PC-9 (cell line): ENCODE measurements at places on chromosomes 3 and 15. TPM values are rescaled to one million over a fixed set of nuclear protein-coding genes. Genes with fewer than 3 reads are reported as not detected.
A peak's percentile ranks its signal among the peaks of the same experiment; 100 is the strongest.

GRCh38 chr15:96333131-96334016 is 2.9 kb downstream of the NR2F2 start:
- H3K4me3 ChIP-seq: peak overlapping the region; percentile 90
- peak overlapping the region; percentile 55 for H3K27ac ChIP-seq
- DNase-seq: no peak
- no peaks in the 10 kb centered on the region for H3K27me3 ChIP-seq
- H3K4me1 ChIP-seq: peaks cover 59% of the 10 kb centered on the region
- H3K36me3 ChIP-seq: peaks cover 37% of the 10 kb centered on the region

GRCh38 chr3:62872318-62872717 is 2.9 kb downstream of the CADPS start:
- H3K27ac ChIP-seq: no peak overlapping the region
- DNase-seq: no peak

The UROC1 gene
- not detected in 2 replicates for total RNA-seq

DNA sequence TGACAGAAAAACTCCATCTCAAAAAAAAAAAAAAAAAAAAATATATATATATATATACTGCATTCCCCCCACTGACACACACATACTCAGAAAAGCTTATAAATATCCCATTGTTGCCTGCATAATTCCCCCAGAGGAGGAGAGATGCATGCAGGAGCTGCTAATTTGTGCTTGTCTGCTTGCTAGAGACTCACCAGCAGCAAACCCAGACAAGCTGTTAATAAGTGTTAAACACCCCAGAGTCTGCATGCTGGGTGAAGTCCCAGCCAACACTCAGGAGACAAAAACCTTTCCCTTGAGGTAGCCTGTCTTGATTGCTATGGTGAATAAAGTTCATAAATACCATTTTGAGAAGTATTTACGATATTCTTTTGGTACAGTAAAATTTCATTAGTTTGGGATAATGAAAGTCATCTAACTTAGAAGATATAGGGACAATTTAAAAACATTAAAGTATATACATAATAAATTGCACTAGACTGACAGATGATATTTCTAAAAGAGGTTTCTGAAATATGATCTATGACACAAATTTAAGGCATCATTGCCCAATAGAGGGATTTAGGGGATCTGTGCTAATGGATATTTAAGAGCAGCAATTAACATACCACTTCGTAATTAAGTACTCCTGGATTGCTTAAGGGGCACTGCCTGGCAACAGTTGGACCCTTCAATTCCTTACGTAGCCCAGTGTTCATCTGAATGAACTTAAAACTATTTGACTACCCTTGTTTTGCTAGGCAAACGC is 400.0 kb upstream of the C2CD4B start:
- H3K27me3 ChIP-seq: no peaks in the 10 kb centered on the region
- H3K27ac ChIP-seq: no peak overlapping the region
- H3K4me3 ChIP-seq: no peak overlapping the region
- H3K36me3 ChIP-seq: no peaks in the 10 kb centered on the region
- DNase-seq: no peak

The ITIH3 gene
- not detected in 2 replicates for total RNA-seq

- no peaks in the 10 kb centered on the region; the same call in 1 of the 2 replicates for H3K4me1 ChIP-seq
- no peak overlapping the region for H3K27ac ChIP-seq
- no peak for DNase-seq
These were observed 871.8 kb upstream of the NR2F2 start for GRCh38 chr15:95458721-95459120.

DNA sequence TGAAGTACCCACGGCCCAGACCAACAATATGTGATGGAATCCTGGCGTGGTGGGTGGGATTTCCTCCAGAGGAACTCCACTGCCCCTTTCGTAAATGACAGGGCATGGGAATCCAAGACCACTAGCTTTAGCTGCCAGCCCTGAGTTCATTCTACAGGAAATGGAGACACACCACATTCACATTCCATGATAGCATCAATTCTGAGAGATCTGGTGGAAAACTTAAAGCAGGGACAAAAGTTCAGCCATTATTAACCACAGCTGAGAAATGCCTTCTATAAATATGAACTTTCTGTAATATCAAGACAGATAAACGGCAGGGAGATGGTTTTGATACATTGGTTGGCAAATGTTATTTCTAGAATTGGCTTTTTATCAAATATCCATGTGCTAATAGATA is 98.2 kb downstream of the FBN1 start:
- no peaks in the 10 kb centered on the region for H3K27me3 ChIP-seq
- no peaks in the 10 kb centered on the region for H3K36me3 ChIP-seq

DNA sequence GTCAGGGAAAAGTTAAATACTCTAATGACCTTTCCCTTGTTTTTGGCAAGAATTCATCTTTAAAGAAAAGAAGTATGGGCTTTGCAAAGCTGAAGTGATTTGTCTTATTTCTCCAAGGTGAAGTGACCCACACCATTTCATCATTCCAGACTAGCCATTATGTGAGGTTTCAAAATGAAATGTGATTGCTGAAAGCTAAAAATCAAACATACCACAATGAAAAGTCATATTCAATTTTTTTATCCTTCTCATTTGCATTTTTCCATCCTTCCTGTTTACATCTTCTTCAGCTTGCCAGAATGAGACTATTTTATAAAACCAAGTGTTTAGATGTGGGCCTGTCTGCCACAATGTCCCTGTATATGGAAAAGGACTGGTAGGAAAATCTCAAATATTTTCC is 142.3 kb upstream of the STRIT1 start:
- no peaks in the 10 kb centered on the region for H3K27me3 ChIP-seq
- no peak overlapping the region for H3K27ac ChIP-seq

DNA sequence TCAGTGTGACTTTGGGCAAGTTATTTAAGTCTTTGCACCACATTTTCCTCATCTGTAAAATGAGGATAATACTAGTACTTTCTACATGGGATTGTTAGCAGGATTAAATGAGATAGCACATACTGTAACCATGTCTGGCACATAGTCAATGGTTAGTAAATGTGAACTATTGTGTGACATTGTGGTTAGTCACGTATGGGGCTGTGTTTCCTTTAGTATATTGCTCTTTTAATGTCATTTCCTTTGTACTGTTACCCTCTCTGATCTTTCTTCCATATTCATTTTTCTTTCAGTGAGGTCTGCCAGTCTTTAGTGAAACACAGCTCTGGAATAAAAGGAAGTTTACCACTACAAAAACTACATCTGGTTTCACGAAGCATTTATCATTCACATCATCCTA is 21.4 kb downstream of the OPA1 start:
- H3K4me3 ChIP-seq: no peak overlapping the region
- H3K27ac ChIP-seq: no peak overlapping the region
- H3K27me3 ChIP-seq: no peaks in the 10 kb centered on the region

GRCh38 chr15:68982976-68983563 is 31.4 kb upstream of the NOX5 start:
- no peaks in the 10 kb centered on the region for H3K4me1 ChIP-seq
- no peak overlapping the region for H3K4me3 ChIP-seq
- H3K27ac ChIP-seq: no peak overlapping the region
- no peaks in the 10 kb centered on the region for H3K27me3 ChIP-seq
- DNase-seq: no peak

The PAK6 gene
- 10.7 and 11.7 TPM in 2 replicates for total RNA-seq

- peak overlapping the region; percentile 47 for H3K27ac ChIP-seq
- H3K4me3 ChIP-seq: no peak overlapping the region
- H3K27me3 ChIP-seq: no peaks in the 10 kb centered on the region
- H3K36me3 ChIP-seq: no peaks in the 10 kb centered on the region
- DNase-seq: peak; percentile 71
- peaks cover 23% of the 10 kb centered on the region for H3K4me1 ChIP-seq
These were observed 9.2 kb upstream of the GATM start for GRCh38 chr15:45387380-45388007.

GRCh38 chr3:125191730-125192129 is 20.8 kb downstream of the SLC12A8 start:
- no peaks in the 10 kb centered on the region for H3K27me3 ChIP-seq
- no peaks in the 10 kb centered on the region for H3K4me1 ChIP-seq
- H3K4me3 ChIP-seq: no peak overlapping the region
- H3K36me3 ChIP-seq: peaks cover 25% of the 10 kb centered on the region; the same call in 1 of the 2 replicates
- no peak for DNase-seq
- no peak overlapping the region for H3K27ac ChIP-seq

- no peaks in the 10 kb centered on the region for H3K36me3 ChIP-seq
- H3K27me3 ChIP-seq: no peaks in the 10 kb centered on the region
- no peak overlapping the region for H3K27ac ChIP-seq
- H3K4me1 ChIP-seq: no peaks in the 10 kb centered on the region
- DNase-seq: no peak
These were observed 185.8 kb upstream of the CFAP20DC start for GRCh38 chr3:59235634-59236012.

- H3K27me3 ChIP-seq: no peaks in the 10 kb centered on the region
- H3K4me1 ChIP-seq: no peaks in the 10 kb centered on the region
- no peak overlapping the region for H3K4me3 ChIP-seq
- H3K36me3 ChIP-seq: no peaks in the 10 kb centered on the region
- H3K27ac ChIP-seq: no peak overlapping the region
- no peak for DNase-seq
These were observed 8.5 kb upstream of the UBXN7 start for GRCh38 chr3:196440696-196441095.

DNA sequence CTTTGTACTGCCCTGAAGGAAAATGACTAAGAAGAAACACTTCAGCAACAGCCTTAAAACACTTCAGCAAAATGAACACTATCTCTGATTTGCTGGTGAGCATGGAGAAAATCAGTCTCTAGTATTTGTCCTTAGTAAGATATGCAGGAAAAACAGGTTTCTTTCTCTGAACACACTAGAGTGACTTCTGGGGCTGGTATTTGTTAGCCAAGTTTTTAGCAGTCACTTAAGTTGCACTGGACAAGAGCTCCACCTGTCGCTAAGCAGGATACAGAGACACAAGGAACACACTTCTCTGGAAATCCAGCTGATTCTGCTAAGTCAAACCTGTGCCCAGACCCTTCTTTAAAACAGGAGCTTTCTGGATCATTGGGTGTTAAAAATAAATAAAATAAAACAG is 65.3 kb downstream of the CHAC1 start:
- peaks cover 13% of the 10 kb centered on the region for H3K4me1 ChIP-seq
- peaks cover 3% of the 10 kb centered on the region for H3K36me3 ChIP-seq
- H3K27ac ChIP-seq: peak overlapping the region; percentile 54
- peak; percentile 42 for DNase-seq
- no peaks in the 10 kb centered on the region for H3K27me3 ChIP-seq

The CPNE9 gene
- not detected in 2 replicates for total RNA-seq

DNA sequence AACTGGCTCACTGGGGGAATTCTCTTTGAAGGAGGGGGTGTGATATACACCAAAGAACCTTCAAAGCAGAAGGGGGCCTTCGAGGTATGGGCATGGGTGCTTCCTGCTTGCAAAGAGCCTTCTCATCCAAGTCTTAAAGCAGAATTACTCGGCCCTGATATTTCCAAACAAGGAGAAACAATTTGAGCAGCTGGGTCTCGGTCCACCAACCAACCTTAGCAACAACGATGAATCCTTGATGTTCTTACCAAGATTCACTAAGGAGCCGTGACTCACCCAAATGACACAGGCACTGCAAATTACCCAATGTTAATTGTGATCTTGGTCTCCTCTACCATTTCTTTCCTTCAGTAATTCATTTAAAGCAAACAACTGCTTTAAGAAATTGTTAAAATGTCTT is 7.7 kb downstream of the HOMER2 start:
- no peak for DNase-seq
- peaks cover 23% of the 10 kb centered on the region for H3K4me1 ChIP-seq
- H3K27ac ChIP-seq: no peak overlapping the region
- H3K4me3 ChIP-seq: no peak overlapping the region
- no peaks in the 10 kb centered on the region for H3K36me3 ChIP-seq
- no peaks in the 10 kb centered on the region for H3K27me3 ChIP-seq

DNA sequence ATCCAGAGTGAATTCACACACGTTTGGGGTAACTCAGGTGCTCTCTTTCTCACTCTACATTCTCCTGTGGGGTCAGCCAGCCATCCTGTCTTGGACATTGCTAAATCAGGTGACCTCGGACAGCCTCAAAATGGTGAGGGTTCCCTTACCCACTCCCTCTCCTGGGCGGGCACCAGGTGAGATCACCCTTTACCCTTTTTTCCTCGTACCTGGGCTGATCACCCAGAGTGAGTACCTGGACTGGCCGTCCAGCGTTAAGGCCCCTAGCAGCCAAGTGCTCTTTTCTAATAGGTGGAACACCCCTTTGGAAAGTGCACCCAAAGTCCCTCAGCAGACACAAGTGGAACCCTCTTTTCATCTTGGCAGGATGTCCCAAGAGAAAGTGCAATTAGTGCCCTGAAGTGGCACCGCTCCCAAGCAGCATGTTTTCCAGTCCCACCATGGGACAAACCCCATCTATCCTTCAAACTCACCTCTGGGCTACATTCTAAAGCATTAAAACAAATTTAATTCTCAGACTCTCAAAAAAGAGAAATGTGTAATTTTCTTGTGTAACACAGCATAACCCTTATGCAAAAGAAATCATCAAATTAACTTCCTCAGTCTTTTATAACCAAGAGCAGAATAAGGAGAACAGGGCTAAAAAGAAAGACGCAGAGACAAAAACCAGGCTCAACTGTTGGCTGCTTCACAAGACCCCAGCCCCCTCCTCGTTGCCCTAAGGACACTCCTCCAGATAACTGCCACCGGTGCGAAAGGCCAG is 20.7 kb downstream of the TRANK1 start:
- no peaks in the 10 kb centered on the region for H3K27me3 ChIP-seq
- H3K27ac ChIP-seq: no peak overlapping the region
- H3K36me3 ChIP-seq: no peaks in the 10 kb centered on the region
- DNase-seq: no peak
- H3K4me1 ChIP-seq: no peaks in the 10 kb centered on the region

The HYAL3 gene
- 10.2 and 12.2 TPM in 2 replicates for total RNA-seq

The SIDT1 gene
- total RNA-seq: 1.2 and 3.3 TPM in 2 replicates

GRCh38 chr3:62571916-62572315 is 198.6 kb upstream of the FEZF2 start:
- H3K27me3 ChIP-seq: no peaks in the 10 kb centered on the region
- no peaks in the 10 kb centered on the region for H3K4me1 ChIP-seq
- no peak overlapping the region for H3K27ac ChIP-seq
- H3K4me3 ChIP-seq: no peak overlapping the region
- H3K36me3 ChIP-seq: no peaks in the 10 kb centered on the region
- no peak for DNase-seq

The ECT2 gene
- 128 and 145 TPM in 2 replicates for total RNA-seq

The SMCO1 gene
- not detected in 2 replicates for total RNA-seq

The NR2E3 gene
- 1.5 and 2.1 TPM in 2 replicates for total RNA-seq

DNA sequence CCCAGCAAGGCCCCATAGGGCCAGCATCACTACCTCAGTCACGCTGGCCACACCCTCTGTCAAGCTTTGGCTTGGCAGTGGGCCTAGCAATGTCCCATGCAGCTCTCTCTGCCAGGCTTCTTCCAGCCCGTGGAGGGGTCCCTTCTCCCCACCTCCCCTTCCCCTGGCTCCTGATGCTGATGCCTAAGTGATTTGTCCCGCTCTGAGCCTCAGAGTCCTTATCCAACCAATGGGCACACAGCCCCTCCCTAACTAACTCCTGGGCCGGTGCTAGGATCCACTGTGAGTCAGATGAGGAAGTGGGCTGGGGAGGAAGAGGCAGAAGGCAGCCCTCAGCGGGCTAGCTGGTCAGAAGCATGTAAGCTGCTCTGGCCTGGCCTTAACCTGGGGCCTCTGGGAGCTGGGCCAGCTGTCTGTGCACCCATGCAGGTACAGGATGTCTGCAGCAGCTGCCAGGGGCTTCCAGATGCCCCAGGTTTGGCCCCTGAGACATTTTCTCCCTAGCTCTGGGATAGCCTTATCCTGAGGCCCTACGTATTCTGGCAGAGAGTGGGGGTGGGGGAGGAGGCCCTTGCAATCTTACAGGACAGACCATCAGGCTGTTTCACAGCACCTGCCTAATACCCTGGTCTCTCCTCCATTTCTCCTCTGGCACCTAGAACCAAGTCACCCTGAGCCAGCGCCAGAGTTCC is 740 bp upstream of the ZBTB47 start:
- DNase-seq: peak; percentile 86
- H3K27ac ChIP-seq: peak overlapping the region; percentile 65
- no peaks in the 10 kb centered on the region for H3K36me3 ChIP-seq
- no peaks in the 10 kb centered on the region for H3K27me3 ChIP-seq
- H3K4me3 ChIP-seq: peak overlapping the region; percentile 66; the same call in 1 of the 2 replicates
- peaks cover 33% of the 10 kb centered on the region for H3K4me1 ChIP-seq

The SPESP1 gene
- not detected in 2 replicates for total RNA-seq

The GHSR gene
- not detected in 2 replicates for total RNA-seq

The DPPA2 gene
- not detected in 2 replicates for total RNA-seq
